ENCODE measurements at places on chromosomes 2 and 18.

- no peak for DNase-seq
Measured at GRCh38 chr2:25347205-25347815, 5.6 kb upstream of the DNMT3A start.

- DNase-seq, result no peak
Measured at GRCh38 chr2:219765231-219765911, 137.9 kb downstream of the SLC4A3 start.

- DNase-seq, result no peak
Measured at GRCh38 chr2:118322406-118322805, 234.1 kb downstream of the INSIG2 start.

DNA sequence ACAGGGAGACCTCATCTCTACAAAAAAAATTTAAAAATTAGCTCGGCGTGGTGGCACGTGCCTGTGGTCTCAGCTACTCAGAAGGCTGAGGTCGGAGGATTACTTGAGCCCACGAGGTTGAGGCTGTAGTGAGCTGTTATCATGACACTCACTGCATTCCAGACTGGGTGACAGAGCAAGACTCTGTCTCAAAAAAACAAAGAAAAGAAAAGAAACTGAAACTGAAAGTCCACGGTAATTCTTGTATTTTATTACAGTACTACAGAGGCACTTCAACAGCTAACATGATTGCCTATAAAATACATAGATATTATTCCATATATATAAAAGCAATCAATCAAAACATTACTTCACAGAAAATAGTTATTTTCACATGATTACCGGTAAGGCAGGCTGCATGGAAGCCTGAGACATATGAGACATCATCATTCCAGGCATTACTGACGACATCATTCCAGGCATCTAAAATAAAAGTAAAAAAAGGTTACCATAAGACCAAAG lies 23.1 kb downstream of the PRPF40A start:
- DNase-seq, result no peak

DNA sequence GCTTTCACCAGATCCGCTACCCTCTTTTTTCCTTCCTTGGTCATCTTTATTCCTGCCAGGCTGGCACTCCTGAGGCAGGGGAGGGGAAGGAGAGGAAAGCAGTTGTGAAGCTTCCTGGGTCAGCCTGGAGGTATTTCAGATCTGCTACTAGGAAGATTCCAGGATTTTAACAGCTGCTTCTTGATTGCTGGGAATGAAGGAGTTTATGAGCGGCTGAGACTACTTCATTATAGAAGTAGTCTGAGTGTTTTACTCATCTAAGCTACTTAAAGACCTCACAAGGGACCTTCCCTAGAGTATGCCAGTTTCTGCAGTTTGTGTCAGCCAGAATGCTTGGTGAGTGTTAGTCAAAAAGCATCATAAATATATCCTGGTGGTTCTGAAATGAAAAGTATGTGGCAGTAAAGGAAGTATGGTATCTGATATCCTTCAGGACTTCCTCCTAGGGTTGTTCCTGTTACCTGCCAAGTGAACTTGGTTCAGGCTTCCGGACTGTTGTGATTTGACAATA lies 1.9 kb downstream of the TANC1 start:
- no peak for DNase-seq

- DNase-seq, result no peak
Measured at GRCh38 chr2:100857915-100858314, 38.0 kb downstream of the NPAS2 start.

- no peak for DNase-seq
Measured at GRCh38 chr2:205411558-205411957, 270.7 kb upstream of the NRP2 start.

DNA sequence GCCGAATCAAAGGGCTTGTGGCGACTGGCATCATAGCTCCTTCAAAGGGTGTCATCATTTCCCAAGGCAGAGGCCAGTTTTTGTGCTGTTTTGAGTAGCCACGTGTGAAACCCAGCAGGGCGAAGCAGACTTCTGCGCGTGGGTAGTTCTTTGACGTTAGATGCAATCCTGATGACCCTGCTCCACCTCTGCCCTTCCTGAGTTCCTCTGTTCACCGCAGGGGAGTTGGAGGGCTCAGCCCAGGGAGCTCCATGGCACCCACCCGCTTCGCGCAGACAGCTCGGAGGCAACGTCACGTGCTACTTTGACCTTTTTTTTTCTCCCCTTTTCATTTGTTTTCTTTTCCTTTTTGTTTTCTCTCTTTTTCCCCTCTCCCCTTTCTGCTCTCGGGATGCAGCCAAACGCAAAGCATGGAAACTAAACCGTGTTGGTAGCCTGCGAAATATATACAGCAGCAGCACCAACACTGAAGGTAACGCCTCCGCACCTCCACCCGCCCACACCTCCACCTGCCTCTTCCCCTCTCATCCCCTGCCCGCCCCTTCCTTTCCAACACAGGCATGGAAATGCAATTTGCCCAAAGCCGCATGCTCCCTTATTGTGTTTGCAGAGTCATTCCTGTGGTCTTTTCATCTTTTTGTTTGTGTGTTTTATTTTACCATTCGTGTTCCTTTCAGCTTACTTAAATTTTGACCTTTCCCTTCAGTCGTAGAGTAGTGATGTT lies 153.6 kb downstream of the GBX2 start:
- peak; percentile 48 for DNase-seq

DNA sequence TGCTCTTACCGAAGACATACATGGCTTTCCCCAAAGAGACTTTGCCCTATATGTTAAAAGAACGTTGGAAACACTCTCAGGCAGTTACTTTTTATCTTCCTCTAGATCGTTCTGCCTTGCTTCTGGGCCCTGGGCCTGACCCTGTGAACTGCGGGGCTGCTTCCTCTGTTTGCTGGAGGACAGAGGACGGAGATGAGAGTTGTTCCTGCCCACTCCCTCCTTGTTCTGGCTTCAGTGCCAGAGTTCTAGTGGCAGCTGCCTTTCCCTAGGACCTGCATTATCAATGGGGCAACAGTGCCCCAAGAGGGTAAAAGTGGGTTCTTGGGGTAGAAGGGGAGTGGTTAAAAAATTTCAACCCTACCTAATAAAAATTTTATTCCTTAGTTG lies 6.5 kb upstream of the FN1 start:
- DNase-seq, result no peak

DNA sequence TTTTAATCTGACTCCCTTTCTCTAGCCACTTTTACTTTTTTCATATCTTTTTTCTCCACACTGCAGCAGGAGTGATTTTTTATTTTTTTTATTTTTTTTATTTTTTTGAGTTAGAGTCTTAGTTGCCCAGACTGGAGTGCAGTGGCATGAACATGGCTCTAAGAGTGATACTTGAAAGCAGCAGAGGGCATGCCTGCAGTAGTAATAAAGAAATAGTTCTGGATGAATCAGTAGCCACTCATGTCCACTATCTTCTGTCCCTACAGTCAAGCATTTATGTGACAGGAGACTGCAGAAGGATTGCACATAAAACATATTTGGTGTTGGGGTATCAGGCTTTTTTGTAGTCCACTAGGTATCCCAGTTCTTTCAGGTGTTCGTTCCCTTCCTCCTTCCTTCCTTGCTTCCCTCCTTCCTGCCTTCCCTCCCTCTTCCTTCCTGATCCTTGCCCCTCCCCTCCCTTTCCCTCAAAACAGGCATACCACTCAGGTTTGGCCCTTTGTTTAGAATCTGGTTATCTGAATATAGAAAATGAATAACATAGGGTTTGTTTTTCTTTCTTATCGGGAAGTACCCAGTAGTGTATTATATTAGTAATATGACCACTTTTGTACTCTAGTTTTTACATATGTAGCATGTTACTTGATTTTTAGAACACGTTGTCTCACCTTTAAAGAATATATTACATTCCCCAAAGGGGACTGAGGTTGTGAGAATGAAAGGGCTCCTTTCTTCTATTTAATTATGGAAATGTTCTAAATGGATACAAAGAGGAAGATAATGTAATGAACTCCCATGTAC lies 23.5 kb downstream of the MIB1 start:
- DNase-seq, result no peak

DNA sequence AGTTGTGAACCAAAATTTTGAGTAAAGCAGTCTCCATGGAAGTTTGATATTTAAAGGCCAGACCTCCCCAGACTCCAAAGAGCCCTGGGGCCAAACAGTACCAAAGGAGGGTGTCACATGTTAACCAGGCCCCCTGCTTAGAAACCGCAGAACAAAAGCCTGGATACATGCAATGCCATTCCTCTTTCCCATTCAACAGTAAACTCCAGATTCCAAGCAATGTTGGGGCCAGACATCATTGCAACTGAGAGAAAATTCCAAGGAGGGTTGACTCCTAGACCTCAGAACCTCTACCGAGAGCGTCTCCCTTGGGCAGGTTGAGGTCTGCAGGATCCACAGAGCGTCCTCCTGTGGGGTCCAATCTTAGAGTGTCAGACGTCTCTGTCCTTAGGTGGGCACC lies 404.4 kb upstream of the SYT4 start:
- no peak for DNase-seq

DNA sequence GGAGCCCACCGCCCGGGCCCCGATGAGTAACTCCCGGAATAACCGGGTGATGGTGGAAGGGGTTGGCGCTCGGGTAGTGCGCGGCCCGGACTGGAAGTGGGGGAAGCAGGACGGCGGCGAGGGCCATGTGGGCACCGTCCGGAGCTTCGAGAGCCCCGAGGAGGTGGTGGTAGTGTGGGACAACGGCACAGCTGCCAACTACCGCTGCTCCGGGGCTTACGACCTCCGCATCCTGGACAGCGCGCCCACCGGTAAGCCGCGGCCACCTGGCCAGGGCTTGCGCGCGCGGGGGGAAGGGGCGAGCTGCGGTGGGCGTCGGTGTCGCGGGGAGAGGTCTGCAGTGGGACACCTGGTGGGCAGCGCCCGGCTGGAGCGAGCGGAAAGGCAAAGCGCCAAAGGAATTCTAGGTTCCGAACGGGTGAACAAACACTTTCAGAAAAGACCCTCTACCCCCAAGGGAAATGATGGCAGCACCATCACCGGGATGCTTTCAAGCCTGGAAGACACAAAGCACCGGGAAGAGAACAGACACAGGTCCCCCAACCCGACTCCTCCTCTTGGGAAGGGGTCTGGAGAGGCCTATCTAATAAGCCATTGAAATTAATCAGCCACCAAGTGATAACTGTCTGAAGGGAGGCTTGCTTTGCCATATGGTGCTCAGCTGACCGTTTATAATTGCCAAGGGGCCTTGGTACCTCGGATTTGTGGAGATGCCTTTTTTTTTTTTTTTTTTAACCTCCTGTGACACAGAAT lies 1.1 kb downstream of the MIB1 start:
- DNase-seq, result peak; percentile 5

DNA sequence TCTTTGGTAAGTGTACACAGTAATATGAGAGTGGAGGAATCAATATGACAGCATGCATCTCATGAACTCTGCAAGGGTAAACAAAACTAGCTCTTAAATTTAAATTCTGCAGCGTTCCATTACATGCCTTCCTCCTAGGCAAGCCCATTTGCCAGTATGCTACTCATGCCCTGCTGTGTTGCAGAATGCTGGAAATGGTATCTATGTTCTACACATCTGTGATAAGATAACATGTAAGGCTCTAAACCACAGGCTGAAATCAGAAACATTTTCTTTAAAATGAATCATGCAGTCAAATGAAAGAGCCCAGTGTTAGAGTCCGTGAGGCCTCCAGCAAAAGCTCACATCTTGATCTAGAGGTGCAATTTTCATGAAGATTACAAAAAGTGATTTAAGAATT lies 112.8 kb upstream of the FN1 start:
- no peak for DNase-seq

DNA sequence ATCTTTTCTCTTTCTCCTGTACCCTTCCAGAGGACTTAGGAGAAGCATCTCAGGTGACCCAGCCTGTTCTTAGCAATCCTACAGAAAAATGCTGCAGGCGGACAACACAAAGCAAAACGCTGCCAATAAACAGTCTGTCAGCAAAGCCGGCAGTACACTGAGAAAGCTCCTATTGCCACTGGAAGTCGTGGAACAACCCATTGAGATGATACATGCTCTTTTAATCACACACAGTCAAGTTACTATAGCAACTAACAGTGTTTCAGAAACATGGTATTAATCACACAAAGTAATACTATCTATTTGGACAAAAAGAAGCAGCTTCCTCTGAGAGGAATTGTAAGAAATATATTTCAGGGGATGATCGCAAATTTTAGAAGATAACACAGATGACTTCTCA lies 10.5 kb downstream of the CTLA4 start:
- no peak for DNase-seq

- DNase-seq, result no peak
Measured at GRCh38 chr2:38935568-38936172, 46.0 kb downstream of the ARHGEF33 start.

- DNase-seq, result peak; percentile 96
Measured at GRCh38 chr2:134917888-134918525, 615 bp upstream of the CCNT2 start.

DNA sequence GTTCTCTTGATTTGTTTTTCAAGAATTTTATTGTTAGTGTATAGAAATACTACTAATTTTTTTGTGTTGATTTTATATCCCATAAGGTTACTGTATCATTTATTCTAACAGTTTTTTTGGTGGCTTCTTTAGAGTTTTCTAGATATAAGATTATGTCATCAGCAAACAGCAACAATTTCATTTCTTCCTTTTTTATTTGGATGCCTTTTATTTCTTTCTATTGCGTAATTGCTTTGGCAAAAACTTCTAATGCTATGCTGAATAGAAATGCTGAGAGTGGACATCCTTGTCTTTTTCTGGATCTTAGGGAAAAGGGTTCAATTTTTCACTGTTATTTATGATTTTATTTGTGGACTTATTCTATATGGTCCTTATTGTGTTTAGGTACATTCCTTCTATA lies 298.8 kb downstream of the RPRM start:
- no peak for DNase-seq

GRCh38 chr18:21129566-21130216 lies 18.1 kb upstream of the ROCK1 start:
- no peak for DNase-seq

DNA sequence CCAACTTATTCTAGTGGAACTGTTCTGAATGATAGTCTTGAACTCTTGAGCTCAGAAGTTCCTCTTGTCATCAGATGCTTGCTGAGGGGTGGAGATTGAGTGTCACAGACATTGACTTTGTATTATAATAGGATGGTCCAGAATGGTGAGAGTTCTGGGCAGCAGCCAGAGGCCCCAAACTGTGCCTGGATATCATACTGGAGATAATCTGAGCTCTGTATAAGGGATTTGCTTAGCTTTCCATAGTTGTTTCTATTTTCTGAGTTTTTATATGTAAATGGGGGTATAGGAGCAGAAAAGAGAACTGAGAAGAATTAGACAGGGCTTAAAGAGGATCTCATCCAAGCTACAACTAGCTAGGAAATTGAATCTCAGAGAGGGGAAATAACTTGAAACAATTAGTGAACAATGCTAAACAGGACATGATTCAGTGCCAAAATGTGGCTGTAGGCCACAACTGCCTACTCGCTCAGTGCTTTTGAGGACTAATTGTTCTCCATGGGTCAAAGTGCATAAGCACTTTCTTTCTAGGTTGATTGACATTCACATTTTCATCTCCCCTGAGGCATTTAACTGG lies 10.1 kb upstream of the LCLAT1 start:
- no peak for DNase-seq

DNA sequence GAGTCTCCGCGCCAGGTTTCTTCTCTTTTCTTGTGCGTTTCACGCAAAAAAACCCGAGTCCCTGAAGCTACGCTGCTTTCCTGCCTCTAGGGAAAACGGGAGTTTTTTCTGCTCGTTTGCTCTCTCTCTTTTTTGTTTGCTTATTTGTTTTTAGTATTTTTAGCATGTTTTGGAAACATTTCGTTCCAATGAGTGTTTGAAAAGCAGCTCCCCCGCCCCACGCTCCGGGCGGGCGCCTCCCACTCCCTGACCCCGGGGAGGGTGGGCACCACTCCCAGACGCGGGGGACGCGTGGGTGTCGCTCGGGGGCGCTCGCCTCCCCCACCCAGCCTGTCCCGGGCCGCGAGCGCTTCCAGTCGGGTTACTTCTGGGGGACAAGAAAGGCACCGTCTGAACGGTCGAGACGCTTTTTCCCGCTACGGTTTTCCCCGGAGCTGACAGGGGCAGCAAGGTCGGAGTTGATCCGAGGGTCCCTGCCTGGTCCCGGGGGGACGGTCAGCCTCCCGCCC lies 446 bp upstream of the EFHD1 start:
- no peak for DNase-seq
